Forelimb muscle (tissue), 1 donor: ENCODE measurements at places on chromosomes 7 and 10. TPM values are rescaled to one million over a fixed set of nuclear protein-coding genes. Genes with fewer than 3 reads are reported as not detected.

GRCh38 chr10:18290651-18291313 is 150.6 kb downstream of the CACNB2 start:
- no peak for DNase-seq

FAM25G gene
- polyA plus RNA-seq, result not detected

DNA sequence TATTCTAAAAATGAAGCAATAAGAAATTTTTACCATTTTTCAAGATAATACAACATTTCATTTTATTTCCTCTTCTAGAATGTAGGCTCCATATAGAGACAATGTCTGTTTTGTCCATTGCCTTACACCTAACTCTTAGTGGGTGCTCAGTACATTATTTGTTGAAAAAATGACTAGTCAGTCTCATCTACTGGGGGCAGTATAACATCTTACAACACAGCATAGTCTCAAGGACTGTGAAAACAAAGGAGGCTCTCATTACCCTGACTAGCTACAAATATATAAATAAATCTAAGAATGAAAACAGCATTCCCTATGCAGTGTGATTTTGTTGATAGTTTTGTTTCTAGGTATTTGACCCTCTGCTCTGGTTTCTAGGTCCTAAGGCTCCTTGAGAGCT is 11.6 kb downstream of the CRPPA start:
- DNase-seq, result no peak

DNA sequence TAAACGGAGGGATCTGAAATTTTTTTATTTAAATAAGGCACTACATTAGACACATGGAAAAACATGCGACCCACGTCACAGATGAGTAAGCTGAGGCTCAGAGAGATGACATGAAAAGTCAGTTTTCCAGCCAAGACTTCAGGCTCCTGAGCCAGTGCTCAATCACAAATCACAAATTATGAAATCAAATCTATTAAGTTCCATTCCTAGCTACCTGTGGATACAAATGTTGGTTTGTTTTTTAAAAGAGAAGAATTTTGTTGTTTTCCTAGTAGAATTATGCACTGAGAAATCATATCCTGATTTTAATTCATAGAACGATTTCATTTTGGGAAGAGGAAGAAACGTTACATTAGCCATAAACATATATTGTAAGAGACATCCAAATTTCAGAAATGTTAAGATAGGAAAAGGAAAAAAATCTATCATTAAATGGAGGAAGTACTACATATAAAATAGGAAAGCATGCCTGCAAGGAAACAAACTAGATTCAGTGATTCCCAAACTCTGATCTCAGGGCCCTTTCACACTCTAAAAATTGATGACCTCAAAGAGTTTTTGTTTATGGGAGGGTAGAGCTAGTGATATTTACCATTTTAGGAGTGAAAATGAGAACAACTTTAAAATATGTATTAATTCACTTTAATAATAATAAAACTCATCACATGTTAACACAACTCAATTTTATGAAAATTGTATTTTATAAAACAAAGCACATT is 340.4 kb downstream of the PARD3 start:
- DNase-seq, result no peak

- no peak for DNase-seq
Observed at GRCh38 chr7:55501611-55502010, 70.7 kb downstream of the VOPP1 start.

GRCh38 chr10:122561792-122562191 is 1.2 kb downstream of the DMBT1 start:
- DNase-seq, result no peak

GRCh38 chr7:77504951-77505350 is 32.1 kb upstream of the PTPN12 start:
- no peak for DNase-seq

YKT6 gene
- polyA plus RNA-seq, result 74.5 TPM

- DNase-seq, result no peak
Observed at GRCh38 chr10:78736926-78737630, 331.7 kb upstream of the ZMIZ1 start.

GRCh38 chr10:5748394-5748803 is 63.8 kb downstream of the TASOR2 start:
- DNase-seq, result no peak

DNA sequence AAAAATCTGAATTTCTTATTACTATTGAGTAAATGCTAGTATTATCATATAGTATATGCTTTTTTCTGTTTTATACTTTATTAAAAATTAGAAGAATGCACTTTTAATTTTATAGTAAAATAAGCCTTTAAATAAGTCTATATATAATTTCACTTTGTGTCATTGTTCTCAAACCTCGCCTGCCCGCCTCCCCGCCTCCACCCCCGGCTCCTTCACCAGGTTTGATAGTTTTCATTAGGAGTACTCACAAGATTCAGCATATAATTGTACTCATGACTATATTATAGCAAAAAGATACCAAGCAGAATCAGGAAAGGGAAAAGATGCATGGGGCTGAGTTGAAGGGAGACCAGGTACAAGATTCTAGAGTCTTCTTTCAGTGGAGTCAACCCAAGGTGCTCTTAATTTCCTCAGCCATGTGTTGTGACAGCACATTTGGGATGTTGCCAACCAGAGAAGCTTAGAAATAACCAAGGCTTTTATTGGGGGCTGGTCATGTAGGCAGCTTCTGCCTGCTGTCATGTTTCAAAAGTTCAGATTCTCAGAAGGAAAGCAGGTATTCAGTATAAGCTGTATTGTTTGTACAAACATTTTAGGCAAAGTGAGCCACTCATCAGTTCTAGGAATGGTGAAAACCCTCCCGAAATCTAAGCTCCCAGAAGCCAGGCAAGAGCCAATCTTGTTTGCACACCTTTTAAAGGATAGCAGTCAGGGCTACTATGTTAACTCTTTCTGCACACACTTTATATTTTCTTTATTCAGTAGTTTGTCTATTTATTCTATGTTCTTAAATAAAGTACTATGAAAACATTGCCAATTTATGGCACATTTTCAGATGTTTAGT is 12.3 kb downstream of the NHLRC2 start:
- DNase-seq, result no peak

SPAG6 gene
- polyA plus RNA-seq, result 7.7 TPM

DNA sequence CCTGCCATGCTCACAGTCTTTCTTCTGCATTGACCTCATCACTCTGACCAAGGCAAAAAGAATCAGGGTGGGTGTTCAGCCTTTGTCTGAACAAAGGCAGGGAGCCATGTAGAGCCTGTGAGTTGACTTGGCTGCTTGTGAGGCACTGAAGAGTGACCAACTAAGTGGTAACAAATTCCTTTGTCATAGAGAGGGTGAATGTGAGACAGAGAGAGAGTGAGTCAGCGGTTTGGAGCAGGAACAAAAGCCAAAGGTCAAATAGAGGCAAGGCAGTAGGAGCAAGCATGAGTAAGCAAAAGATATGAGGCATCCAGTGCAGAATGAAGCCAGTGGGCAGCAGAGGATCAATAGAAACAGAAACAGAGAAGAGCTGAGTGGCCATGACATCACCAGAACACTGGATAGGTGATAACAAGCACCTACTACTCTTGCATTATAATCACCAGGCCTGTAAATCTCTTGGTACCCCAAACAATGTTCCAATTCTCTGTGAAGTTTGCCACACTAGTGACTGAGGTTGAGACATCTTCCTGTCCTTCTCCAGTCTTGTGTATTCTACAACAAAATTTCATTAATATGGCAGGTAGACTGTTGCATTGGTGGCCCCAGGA is 116.2 kb upstream of the LAMB4 start:
- DNase-seq, result no peak

IFIT3 gene
- 6.0 TPM for polyA plus RNA-seq

LAMB4 gene
- 0.46 TPM for polyA plus RNA-seq
